AG10803 (cell line): ENCODE measurements at places on chromosomes 2 and 18.

DNA sequence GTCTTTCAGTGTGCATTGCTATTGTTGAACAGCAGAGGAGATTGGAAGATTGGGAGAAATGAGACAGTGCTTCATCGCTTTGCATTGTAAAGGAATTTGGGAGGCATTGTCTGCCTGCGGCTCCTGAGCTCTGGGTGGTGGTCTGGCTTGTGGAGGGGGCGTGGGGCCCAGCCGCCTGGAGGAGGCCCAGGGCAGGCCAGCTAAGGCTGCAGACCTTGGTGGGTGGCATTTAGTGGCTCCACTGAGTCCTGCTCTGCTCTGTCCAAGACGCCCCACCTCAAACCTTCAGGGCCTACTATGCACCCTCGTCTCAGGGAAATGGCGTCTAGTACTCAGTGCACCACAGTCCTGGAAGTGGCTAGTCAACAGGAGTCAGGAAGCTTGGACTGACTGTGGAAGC, 5.7 kb upstream of the HS1BP3 start:
- DNase-seq: no peak

DNA sequence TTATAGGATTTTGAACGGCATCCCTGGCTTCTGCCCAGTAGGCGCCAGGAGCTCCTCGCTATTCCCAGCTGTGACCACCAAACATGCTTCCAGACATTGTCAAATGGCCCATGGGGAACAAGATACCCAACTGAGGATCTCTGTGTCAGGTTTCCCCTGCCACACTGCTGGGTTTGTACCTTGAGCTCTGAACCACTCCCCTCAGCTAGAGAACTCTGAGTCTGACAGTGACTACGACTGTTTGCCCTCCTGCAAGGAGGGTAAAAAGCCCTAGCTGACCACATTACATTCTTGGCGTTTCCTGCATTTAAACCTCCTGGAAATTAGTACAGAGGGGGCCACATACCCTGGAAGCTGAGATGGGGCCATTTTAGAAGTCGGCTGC, 12.4 kb downstream of the LRRFIP1 start:
- no peak for DNase-seq

- DNase-seq: peak; percentile 69
Measured at GRCh38 chr18:77068321-77069312, 64.0 kb downstream of the MBP start.

DNA sequence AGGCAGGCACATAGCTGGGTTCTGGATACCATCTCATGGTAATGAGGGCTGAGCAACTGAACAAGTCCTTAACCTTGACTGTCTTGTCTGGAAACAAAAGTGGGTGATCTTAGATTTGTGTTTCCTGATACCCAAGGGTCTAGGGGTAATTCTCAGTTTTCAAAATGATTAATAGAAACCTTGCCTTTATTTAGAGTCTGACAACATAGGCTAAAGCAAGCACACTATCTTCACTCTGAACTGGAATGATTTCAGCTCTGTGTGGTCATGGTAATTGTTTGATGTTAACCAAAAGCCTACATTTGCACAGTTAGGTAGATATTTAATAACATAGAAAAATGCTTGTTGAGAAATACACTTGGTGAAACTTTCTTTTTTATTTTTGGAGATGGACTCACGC, 6.8 kb upstream of the LAMA3 start:
- DNase-seq: no peak

DNA sequence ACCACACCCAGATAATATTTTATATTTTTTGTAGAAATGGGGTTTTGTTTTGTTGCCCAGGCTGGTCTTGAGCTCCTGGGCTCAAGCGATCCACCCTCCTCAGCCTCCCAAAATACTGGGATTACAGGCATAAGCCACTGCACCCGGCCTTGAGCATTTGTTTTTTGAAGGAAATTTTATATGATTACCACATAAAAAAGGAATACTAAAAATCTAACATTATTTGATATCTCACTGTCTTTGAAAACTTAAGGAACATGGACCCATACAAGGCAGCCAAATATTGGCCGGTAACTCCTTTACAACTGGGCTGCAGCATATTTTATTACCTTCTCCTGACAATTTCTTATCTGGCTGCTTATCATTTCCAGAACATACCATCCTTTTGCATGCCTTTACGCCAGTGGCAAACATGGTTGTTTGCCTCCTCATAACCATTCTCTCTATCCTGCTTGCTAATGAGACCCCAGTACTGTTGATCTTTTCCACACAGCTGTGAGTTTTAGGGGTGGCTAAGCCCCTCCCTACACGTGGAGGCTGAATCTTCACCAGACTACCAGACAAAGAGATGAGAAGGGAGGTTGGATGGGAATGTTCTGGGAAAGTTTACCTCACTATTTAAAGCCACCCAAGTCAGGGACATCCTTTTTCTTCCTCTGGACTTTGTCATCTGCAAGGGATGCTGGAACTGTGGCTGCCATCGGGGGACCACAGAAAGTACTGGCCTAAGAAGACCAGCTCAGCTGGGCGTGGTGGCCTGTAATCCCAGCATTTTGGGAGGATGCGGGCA, 157.5 kb downstream of the TGIF1 start:
- no peak for DNase-seq

GRCh38 chr18:70663141-70663540, 374.3 kb downstream of the SOCS6 start:
- DNase-seq: no peak

DNA sequence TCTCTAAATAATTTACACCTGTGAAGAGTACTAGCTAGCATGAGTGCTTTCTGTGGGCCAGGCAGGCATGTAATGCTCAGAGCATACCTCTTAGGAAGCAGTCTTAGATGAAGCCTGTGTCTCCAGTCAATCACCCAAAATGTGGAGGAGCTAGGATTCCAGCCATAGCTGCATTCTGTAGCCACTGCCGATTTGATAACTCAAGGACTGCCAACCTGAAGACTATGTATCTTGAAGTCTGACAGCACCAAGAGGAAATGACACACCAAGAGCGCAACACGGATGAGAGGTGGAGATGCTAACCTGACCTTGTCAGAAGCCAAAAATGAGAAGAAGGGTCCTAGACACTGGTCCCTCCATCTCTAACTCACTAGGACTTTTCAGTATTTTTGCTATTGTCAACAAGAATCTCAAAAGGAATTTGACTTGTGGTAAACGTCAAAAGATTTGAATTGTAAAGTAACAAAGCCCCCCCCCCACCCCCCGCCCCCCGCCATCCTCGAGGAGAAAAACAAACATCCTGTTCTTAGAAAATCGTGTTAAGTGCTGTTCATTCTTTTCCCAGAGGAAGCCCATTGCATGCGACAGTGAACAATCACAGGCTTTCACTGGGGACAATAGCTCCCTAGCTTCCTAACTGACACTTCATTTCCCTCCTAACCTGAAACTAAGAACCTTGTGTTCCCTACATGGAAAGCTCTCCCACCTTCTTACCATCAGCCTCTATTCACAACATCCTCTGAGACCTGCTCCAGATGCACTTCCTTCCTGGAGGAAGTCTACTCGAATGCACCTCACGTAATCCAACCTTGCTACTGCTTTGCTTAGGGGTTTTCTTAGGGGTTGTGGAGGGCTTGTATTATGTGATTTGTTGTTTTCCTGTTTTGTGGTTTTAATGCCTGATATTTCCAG, 14.7 kb downstream of the CDC42EP3 start:
- DNase-seq: no peak

- DNase-seq: no peak
Measured at GRCh38 chr2:29810956-29811355, 110.4 kb downstream of the ALK start.

GRCh38 chr2:116200086-116200485, 1614.4 kb upstream of the DDX18 start:
- DNase-seq: no peak

DNA sequence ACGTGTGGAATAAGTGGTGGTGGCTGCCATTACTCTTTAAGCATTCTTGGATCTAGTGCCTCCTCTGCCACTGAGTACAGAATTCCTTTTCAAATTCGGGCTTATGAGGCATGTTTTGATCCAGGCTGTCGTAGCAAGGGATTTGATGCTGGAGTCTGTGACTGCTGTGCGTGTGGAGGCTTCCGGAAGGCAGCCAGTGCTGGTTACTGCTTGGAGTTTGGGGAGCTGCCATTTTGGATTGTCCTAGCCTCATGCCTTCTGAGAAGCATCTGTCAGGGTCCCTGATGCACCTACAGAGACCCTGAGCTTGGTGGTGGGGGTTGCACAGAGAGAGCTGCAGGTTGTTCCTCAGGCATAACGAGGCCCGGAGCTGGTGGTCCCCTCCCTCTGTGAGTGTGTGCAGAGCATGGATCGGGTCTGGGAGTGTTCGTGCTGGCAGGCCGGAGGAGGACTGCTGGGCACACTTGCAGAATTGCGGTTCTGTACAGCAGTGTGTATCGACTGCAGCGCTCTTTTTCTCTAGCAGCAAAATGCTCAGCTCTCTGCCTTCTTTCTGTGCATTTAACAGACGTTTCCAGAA, 7.7 kb downstream of the HPCAL1 start:
- no peak for DNase-seq

DNA sequence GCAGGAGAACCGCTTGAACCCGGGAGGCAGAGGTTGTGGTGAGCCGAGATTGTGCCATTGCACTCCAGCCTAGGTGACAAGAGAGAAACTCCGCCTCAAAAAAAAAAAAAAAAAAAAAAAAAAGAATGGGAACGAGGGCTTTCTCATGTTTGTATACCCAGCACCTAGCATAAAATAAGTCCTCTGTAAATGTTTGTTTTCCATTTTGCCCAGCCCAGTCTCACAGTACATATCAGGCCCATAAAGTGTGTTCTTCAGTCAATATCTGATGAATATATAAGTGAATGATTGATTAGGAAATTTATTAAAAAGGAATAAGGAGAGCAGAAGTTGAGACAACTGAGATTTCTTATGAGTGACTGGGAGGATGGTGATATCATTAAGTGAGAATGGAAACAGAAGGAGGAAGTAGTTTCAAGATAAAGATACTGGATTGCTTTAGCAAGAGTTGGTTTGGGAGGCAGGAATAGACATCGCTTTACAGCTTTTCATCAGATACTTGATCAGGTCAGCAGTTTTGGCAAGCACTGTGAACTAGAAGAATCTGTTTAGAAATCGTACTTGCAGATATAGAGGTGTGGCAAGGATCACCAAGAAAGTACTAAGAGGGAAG, 327.5 kb downstream of the KIAA1328 start:
- no peak for DNase-seq

DNA sequence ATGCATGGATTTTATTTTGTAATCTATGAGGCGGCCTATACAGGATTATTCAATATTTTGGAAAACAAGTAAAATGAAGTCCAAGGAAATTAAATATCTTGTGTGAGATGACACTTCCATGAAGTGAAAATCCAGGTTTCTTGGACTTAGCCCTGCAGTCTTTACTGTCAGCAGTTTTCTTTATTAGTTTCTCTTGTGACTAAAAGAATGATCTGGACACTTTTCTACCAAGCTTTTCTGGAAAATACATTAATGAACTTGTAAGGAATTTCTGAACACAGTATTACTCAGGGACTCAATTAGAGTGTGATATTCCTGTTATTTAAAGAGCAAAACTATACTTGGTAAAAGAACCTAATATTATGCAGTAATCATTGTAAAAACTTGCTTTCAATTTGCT, 610.4 kb upstream of the SLC8A1 start:
- no peak for DNase-seq
